Lower lobe of right lung (tissue), 2 donors: ENCODE measurements at places on chromosomes 6 and 20. TPM values are rescaled to one million over a fixed set of nuclear protein-coding genes. Genes with fewer than 3 reads are reported as not detected.

UBD gene
- total RNA-seq, result 1.9 TPM

DNA sequence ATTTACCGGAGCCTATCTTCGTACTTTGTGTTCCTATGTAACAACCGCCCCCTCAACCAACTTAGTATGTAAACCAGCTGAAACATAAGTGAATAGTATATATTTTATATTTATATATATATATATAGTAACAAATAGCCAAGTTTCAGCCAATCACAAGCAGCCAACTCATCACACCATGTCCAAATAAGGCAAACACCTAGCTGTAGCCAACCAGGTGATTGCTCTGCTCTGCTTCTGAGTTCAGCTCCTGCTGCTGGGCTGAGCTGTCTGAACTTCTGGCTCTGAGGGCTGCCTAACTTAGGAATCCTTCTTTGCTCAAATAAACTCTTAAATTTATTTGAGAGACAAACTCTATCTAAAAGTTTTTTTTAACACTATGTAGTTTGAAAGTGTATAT lies 101.6 kb upstream of the SOX4 start:
- no peak for DNase-seq

DNA sequence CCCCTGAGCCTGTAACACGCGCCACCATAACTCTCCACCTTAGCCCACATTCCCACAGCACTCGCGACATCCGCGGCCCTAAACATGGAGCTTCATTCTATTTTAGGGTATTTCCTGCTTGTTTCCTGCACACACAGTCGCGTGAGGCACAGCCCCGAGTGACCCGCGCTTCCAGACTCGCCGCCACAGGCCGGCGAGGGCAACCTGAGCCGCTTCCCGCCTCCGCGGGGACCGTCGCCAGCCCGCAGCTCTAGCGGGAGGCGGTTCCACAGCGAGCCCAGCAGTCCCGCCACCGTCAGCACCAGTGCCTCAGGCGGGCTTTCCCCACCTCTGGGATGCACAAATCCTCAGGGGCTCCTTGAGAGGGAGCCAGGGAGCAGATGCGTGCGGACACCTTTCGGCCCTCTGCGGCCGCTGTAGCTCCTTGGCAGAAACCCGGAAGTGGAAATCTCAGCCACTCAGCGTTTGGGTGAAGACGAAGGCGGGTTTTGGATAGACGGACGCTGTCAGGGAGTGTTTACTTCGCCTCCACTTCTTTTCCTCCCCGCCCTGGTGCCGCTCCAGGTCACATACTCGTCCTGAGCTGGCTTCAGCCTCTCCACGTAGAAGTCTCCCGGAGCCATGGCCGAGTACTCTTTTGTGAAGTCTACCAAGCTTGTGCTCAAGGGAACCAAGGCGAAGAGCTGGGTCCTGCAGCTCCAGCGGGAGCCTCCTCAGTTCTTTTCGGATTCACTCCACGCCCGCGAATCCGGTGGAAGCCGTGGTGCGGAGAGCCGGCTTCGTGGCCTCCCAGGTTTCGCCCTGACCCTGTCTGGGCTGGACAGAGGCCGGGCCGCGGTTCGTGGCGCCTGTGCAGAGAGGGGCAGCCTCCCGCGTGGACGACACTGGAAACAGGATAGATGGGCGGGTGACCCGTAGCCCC lies 2177.4 kb upstream of the DEFB115 start:
- DNase-seq, result no peak

- no peak for DNase-seq
These were observed 7.1 kb upstream of the ZBP1 start for GRCh38 chr20:57627339-57627738.

MRPL2 gene
- 40.1 TPM for total RNA-seq

DNA sequence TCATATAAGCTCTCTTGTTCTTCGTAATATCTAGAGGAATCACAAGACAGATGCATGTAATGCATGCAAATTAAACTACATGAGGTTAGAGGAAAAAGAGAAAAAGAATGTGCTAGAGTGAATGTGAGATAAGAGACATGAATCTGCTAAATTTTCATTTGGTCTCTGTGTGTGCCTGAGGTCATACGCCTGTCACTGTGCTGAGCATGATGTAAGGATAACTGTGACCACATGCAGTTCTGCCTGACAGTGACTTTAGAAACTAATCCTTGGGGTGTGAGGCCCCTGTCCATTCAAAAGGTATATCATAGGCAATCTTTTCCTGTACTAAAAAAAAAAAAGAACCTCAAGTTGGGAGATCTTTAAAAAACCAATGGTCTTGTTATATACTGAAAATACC lies 70.6 kb downstream of the SHPRH start:
- DNase-seq, result no peak

GRCh38 chr20:33751775-33752174 lies 20.0 kb downstream of the ZNF341 start:
- DNase-seq, result no peak

DNA sequence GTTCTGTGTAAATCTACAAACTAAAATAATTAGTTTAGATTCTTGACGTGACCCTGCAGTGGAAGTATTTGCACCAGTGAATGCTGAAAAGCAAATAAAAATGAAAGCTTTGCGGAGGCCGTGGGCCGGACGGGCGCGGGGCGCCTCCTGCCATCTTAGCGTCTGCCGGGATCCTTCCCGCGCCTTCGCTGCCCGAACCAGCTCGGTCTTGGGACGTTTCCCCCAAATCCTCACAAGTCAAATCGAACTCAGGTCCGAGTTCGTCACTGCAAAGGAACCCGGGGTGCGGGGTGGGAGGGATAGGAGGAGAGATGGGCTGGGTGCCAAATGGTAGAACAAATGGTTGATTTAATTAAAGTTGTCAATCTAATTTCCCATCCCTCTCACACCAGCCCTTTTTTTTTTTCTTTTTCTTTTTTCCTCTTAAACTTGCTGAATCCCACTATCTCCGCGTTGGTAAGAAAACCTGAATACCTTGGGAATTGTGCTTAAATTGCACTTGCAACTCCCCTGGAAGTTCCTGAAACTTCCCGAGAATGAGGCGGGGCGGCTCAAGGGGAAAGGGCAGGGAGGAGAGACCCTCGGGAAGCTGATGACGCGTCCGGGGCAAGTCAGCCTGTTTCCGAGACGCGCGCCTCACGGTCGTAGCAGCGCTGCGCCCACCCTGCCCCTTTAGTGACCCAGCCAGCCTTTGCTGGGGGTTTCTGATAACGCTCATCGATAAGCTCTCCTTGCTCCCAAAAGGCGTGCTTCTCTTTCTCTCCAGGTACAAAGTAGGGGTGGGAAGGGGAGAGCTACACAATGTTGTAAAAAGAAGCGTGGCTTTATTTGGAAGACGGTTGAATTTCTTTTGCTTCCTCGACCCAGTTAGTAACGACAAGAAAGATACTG lies 1.8 kb downstream of the GJA1 start:
- DNase-seq, result peak; percentile 58

DNA sequence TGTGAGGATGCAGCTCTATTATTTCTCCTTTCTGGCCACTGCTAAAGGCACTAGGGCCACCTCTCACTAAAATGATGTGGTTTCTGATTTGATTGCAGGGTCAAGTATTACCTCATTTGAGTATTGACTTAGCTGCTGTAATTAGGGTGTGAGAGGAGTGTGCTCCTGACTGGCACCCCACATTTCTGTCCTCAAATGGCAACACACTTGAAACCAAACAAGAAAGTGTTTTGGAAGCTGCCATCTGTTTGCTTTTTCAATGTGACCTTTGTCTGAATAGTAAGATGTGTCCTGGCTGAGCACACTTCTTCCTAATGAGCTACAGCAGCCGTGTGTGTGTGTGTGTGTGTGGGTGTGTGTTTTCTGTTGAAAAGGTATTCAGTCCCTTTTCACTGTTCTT lies 62.8 kb upstream of the SCP2D1 start:
- DNase-seq, result no peak

KPNA5 gene
- total RNA-seq, result 17.4 TPM

DNA sequence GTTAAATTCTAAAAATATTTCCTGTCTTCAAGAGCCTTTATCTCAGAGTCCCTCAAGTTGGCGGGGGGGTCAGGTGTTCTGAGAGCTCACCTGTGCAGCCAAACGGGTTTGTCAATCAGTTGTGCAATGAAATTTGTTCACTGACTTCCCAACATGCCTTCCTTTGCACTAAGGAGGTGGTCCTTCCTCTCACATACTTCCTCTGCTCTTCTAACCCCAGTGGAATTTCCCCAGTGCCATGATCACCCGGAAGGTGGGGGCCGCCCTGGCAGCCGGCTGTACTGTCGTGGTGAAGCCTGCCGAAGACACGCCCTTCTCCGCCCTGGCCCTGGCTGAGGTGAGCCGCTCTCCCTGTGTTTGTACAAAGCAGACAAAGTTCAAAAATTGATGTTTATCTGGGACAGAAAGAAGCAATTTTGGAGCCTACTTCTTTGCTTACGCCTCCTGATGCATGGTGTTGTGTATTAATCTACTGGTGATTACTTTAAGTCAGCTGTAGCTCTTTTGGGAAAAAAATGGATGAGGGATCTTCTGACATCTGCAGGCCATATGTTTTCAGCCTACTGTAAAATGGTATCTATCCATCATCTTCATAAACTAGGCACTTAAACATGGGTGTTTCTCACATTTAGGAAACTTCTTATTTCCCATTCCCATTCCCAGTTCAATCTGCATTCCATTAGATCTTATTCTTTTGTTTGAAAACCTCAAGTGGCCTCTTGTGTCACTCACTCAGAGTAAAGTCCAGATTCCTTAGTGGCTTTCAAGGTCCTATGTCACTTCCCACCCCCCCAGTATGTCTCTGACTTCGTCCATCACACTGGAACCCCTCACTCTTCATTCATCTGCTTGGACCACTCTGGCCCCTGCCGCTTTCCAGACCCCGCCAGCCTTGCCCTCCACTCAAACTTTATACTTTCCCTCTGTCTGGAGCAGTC lies 10.1 kb downstream of the ALDH5A1 start:
- peak; percentile 83 for DNase-seq

- no peak for DNase-seq
These were observed 120.6 kb upstream of the AGPAT4 start for GRCh38 chr6:161394437-161394836.

DNA sequence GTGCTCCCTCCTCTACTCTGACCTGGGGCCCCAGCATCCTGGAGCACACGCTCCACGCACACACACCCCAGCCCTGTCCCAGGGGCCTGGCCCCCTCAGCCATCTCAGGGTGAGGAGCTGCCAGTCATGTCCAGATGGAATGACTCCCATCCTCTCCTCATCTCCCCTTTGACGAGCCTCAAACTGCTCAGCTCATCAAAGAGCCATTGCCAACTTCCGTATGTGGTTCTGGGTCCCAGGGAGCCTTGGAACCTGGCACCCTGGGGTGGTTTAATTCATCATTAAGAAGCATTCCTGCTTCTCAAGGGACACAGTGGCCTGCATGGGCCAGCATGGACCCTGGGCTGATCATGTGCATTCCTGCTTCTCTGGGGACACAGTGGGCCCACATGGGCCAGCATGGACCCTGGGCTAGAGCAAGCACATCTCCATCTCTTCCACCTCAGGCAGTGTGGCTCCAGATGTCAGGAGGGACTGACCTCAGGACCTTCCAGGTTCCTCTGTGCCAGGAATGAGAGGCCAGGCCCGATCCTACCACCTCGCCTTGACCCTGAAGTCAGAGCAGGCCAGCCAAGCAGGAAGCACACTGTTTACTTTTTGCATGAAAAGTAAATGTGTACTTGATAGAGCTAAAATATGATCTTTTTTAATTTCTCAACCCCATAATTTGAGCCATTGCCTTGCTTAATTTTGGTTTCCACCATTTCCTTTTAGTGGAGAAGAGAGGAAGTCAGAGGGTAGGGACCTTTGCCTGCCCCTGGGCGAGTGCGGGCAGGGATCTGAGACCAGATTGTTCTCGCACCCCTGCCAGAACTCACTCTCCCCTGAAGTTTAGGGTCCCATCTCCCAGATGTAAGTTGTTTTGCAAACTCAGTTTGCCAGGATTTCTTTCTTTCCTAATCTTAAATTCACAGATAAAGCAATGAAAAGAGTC lies 26.1 kb downstream of the SPATA2 start:
- DNase-seq, result no peak

- DNase-seq, result no peak
These were observed 270.0 kb upstream of the ZFP64 start for GRCh38 chr20:52461582-52461981.

- DNase-seq, result no peak
These were observed 432.2 kb downstream of the HTR1B start for GRCh38 chr6:77030929-77031674.

- no peak for DNase-seq
These were observed 5.7 kb downstream of the SIM1 start for GRCh38 chr6:100458841-100459591.

GRCh38 chr6:96923871-96924493 lies 546 bp upstream of the KLHL32 start:
- DNase-seq, result no peak

DNA sequence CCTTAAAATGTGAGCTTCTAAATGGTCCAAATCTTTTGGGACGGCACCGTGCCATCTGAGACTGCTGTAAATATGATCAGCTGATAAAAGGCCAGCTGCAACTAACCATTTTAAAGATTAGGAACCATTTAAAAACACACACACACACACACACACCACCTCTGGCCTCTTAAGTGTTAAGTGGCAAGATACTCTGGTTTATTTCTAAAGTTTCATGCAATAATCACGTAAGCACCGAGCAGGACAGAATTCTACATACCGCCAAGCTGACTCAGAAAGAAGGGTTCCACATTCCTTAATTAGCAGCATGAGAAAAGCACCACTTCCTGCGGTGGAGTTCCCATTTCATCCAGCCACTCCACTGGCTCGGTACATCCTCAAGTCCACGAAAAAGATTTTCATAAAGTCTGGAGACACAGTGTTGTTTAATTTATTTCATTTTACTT lies 17.8 kb upstream of the ZNF217 start:
- no peak for DNase-seq

LAMA2 gene
- total RNA-seq, result 49.6 TPM

SIGLEC1 gene
- 114 TPM for total RNA-seq

DNA sequence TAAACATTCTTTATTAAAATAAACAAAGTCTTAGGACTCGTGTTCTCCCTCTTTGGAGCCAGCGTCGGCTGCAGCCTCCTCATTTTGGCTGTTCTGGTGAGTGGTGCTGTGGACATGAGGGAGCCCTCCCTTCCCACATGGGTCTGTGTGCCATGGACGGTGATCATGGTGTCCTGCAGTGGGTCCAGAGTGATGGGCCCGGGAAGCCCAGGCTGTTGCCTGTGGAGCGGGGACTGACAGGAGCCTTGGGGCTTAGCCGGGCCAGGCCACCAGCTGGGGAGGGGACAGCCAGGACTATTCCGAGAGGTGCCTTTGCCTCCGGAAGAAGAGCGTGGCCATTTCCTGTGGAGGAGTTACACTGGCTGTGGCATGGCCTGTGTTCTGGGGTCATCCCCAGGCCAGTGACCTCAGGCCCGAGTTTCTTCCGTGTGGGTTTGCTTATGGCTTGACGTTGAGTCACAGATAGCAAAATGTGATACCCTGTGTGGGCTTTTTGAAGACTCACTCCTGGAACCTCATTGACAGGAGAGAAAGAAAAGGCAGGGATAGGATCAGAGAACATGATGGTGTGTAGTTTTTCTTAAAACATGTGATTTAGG lies 153.4 kb downstream of the DTNBP1 start:
- no peak for DNase-seq

CHRNA4 gene
- total RNA-seq, result not detected

- no peak for DNase-seq
These were observed 308.4 kb downstream of the PACRG start for GRCh38 chr6:163036160-163036645.

GRCh38 chr20:14991023-14991422 lies 653.6 kb upstream of the FLRT3 start:
- DNase-seq, result no peak

GRCh38 chr20:54172856-54173652 lies 732 bp downstream of the CYP24A1 start:
- no peak for DNase-seq

HLA-DPB1 gene
- total RNA-seq, result 483 TPM
